Naive B cell (primary cell): ENCODE measurements at places on chromosomes 1 and 21. TPM values are rescaled to one million over a fixed set of nuclear protein-coding genes. Genes with fewer than 3 reads are reported as not detected.

The PTPRC gene
- polyA plus RNA-seq: 849 TPM

The CFHR3 gene
- polyA plus RNA-seq: not detected

The S100A9 gene
- polyA plus RNA-seq: 41.1 TPM

The METTL18 gene
- 32.2 TPM for polyA plus RNA-seq

The LAD1 gene
- polyA plus RNA-seq: not detected

The TMEM79 gene
- polyA plus RNA-seq: 11.2 TPM

The OR2T4 gene
- not detected for polyA plus RNA-seq

The CAPN9 gene
- polyA plus RNA-seq: not detected

The MSH4 gene
- polyA plus RNA-seq: not detected

The PCP4 gene
- polyA plus RNA-seq: not detected

The TNFRSF4 gene
- not detected for polyA plus RNA-seq

The POU3F1 gene
- polyA plus RNA-seq: 0.37 TPM

The FCRL5 gene
- polyA plus RNA-seq: 134 TPM

The PRAMEF14 gene
- polyA plus RNA-seq: not detected

The SLAMF9 gene
- not detected for polyA plus RNA-seq

The CCDC181 gene
- not detected for polyA plus RNA-seq

The PAX7 gene
- not detected for polyA plus RNA-seq

The GREM2 gene
- polyA plus RNA-seq: not detected

The ARHGAP30 gene
- 82.0 TPM for polyA plus RNA-seq

The HMGB4 gene
- not detected for polyA plus RNA-seq

The BSND gene
- not detected for polyA plus RNA-seq

The OR10Z1 gene
- not detected for polyA plus RNA-seq

The PLEKHG5 gene
- not detected for polyA plus RNA-seq

The DISP3 gene
- not detected for polyA plus RNA-seq

The ESRRG gene
- not detected for polyA plus RNA-seq

The LCE2C gene
- not detected for polyA plus RNA-seq

The KRTAP12-2 gene
- polyA plus RNA-seq: not detected

The CDC42BPA gene
- polyA plus RNA-seq: 0.03 TPM

The C1orf141 gene
- polyA plus RNA-seq: not detected

The TEX38 gene
- not detected for polyA plus RNA-seq

The CRYBG2 gene
- polyA plus RNA-seq: 1.8 TPM

The DCST1 gene
- not detected for polyA plus RNA-seq

The WDR64 gene
- polyA plus RNA-seq: not detected

The TLR5 gene
- polyA plus RNA-seq: 0.91 TPM

The ITGB3BP gene
- 37.9 TPM for polyA plus RNA-seq

The NUCKS1 gene
- polyA plus RNA-seq: 15.9 TPM

The ISG15 gene
- 137 TPM for polyA plus RNA-seq
